SW480 (cell line): ENCODE measurements at places on chromosomes 3 and 15.

DNA sequence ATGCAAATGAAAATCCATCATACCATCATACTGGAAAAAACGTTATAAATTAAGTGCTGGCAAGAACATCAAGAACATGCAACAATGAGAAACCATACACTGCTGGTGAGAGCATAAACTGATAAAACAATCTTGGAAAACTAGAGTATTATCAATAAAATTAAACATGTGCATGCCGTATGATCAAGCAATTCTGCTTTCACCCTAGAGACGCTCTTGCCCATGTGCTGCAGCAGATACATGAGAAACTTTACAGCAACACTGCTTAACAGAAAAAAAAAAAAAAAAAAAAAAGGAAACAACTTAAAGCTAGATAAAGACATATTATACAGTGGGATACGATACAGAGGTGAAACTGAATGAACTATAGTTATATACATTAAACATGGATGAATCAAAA, 21.8 kb downstream of the SPG11 start:
- DNase-seq: no peak

DNA sequence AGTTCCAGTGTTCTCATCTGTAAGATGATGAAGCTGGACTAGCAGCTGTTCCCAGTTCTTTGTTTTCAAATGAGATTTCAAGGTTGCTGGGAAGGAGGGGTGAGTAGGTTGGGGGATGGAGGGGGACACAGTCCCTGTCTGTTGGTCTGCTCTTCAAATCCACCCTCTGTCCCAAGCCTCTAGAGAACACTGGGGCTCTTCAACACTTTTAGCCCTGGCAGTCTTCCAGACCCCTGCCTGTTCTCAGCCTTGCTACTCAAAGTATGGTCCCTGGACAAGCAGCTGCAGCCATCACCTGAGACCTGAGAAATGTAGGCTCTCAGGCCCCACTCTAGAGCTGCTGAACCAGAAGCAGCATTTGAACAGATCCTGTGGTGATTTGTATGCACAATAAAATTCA, 41.3 kb downstream of the NEK11 start:
- no peak for DNase-seq

- DNase-seq: no peak
These were observed 155.4 kb downstream of the TP63 start for GRCh38 chr3:189786479-189787064.

DNA sequence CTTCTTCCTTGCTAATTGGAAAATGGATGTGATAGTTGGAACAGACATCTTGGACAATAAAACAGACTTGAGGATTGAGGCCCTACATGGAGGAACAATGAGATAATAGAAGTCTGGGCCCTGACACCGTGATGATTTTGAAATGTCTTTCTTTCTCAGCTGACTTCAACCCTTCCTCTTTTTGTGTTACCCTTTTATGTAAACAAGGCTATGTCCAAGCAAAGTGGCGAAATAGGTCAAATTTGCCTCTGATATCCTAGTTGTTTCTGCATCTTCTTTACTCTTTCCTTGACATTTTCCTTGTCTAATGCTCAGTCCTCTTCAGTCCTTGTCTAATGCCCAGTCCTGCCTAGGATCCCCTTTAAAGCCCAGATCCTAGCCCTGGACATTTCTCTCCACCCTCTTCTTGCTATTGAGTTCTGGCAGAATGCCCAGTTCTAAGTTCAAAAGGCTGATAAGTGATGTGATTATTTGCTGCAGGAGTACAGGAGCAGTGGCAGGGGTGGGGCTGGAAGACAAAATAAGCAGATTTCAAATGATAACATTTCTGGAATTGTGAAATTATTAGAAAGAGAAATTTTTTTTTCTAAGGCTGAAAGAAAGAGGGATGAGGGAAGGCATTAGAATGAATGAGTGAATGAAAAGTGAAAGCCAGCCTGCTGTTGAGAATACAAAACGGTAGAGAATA, 6.5 kb upstream of the VPS8 start:
- DNase-seq: peak; percentile 66

DNA sequence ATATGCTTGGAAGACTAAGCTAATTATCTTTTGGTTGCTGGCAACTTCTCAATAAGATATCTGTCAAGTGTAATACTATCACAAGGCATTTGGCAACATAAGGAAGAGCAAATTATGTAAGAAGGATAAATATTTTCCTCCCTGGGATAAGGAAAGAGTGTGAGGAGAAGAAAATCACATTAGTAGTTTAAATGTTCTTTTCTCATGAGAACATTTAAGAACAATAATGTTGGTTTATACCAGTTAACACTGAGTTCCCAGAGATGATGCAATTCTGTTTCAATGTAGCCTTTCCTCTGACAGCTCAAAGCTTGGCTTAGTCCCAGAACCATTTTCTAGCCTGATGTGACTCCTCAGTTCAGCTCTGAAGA, 66.1 kb upstream of the NPHP3 start:
- peak; percentile 16 for DNase-seq

- DNase-seq: peak; percentile 46
These were observed 190.3 kb downstream of the OPA1 start for GRCh38 chr3:193783166-193783896.

GRCh38 chr15:73270366-73271097, 98.2 kb downstream of the HCN4 start:
- DNase-seq: no peak

DNA sequence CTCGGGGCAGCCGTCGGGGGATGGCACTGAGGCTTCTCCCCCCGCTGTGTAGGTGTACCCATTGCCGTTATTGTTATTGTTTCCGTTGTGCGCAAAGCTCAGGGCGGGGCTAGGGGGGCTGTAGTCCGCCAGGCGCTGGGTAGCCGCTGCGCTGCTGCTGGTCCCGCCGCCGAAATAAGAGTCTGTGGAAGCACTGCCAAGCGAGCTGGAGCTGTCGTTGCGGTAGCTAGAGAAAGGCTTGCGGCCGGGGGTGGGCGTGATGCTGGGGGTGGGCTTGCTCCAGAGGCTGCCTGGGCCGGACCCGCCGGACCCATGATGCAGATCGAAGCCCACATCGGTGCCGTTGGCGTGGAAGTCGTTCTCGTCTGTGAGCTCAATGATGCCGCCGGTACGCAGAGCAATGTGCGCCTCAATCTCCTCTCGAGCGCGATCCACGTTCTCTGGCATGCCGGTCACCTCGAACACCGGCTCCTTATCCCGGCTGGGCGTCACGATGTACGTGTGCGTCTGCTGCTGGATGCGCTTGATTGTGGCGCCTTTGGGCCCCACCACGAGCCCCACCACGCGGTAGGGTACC, 1.9 kb downstream of the MEX3B start:
- no peak for DNase-seq

GRCh38 chr15:50275908-50276307, 10.4 kb upstream of the HDC start:
- DNase-seq: no peak

- peak; percentile 15 for DNase-seq
These were observed 940 bp downstream of the BOC start for GRCh38 chr3:113212150-113212843.
